ENCODE measurements at places on chromosomes 13 and 19.
A peak's percentile ranks its signal among the peaks of the same experiment; 100 is the strongest.

- no peak for DNase-seq
Measured at GRCh38 chr19:29680447-29680846, 15.2 kb downstream of the PLEKHF1 start.

DNA sequence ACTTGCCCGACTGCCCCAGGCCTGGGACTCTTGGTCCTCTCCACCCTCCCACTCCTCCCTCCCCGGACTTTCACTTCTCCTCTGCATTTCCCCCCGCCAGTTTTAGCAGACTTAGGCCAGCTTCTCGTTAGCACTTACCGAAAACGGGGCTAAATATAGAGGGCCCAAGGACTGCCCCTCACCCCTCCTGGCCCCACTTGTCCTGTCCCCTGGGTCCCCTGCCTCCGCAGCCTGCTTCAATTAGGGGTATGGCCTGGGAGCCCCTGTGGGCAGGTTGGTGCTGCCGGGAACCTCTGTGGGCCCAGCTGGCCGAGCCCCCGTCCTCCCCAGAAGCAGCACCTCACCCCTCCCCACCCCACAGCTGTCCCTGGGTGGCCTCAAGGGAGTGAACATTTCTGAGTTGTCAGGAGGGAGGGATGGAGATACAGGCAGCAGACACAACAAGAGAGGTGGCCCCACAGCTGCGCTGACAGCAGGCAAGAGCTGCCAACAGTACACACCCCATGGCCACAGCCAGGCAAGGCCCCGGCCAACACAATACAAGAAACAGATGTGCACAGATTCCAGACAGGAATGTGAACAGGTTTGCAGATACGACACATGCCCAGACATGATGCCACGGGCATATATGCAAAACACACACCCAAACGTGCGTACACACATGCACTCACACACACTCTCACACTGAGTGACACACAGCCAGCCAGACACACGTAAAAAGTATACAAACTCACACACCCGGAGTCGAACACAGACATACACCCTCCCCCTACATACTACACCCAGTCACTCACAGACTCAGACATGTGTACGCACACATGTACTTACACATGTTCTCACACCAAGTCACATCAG lies 2.6 kb downstream of the POU2F2 start:
- no peak for DNase-seq

DNA sequence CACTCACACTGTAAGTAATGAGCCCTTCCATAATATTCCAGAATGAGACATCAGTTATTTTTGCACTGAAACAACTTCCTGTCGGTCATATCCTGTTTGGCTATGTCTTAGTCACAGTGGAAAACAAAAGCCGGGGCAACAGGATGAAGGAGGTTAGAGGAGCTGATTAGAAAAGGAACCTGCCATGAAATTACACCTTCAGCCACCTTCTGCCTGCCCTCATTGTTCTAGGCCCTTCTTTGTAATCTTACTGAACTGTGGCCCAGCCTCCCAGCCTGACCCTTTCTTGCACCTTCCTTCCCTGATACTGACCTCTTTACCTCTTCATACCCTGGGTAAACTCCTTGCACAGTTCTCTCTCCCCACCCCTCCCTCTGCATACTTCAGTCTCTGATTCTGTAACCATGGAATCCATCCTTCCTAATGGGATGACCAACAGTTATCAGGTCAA lies 67.3 kb downstream of the DOCK9 start:
- DNase-seq, result no peak

- no peak for DNase-seq
Measured at GRCh38 chr13:27353166-27353583, 71.2 kb upstream of the GTF3A start.

GRCh38 chr19:46124638-46125115 lies at the start of gene IGFL3:
TSS of gene IGFL3 (minus strand) at chr19:46124688. CDS start at chr19:46124649, 39 bp downstream.
- DNase-seq, result no peak

- no peak for DNase-seq
Measured at GRCh38 chr19:3479177-3479833, 1.0 kb downstream of the SMIM24 start.

DNA sequence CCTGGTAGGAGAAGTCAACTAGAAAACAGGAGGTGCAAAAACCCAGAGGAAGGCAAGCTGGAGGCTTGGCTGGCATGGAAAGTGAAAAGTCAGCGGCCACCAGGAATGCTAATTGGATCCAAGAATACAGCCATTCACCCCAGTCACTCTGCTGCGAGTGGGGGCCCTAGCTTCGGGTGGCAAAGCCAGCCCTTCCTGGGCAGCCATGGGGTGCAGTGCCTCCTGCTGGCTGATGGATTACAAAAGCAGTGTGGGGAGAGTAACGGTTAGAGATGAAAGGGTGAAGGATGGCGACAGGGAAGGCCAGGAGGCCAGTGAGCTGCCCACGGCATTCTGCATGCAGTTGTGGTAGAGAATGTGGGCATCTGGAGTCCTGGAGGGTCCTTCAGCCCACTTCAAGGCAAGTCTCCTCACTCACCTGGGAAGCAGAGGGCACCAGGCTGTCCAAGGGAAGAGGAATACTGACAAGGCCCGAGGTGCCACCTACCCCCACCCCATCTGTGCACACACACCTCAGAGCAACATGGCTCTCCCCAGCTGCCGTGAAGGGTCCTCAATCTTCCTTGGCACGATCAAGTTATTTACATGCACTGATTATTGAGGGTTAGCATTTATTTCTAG lies 20.3 kb upstream of the EPHX3 start:
- DNase-seq, result no peak

DNA sequence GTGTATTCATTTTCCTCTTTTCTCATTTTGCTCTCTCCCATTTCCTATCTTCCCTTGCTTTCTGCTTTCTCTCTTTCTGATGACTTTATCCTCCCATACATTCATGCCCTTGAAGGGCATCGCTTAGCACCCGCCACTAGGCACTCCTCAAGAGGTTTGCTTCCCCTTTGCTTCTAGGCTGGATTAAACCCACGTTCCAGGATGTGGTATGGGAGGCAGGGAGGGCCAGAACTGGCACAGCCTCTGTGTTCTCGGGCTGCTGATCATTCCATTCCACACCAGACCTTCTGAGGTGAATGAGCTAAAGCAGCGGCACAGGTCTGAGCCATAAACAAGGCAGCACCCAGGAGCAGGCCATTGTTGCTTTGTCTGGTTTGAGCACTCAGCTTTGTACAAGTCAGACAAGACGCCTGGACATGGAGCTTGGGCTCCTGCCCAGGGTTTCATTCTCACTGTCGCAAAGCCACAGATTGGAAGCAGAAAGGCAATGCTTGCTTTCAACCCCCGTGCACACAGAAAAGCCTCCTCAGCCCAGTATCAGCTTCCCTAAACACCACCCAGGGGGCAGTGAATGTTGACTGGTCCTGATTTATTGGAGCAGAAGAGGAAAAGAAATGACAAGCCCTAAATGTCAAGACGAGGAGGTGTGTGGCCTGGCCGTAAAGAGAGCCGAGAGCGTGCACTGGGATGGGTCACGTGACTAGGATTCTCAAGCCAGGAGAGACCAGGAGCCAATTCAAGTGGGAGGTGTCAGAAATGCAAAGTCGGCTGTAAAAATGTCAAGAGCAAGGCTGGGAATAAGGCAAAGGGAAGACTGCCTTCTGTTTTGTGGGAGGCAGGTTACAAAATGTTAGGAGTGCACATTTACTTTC lies 218.0 kb upstream of the SERP2 start:
- peak; percentile 82 for DNase-seq

DNA sequence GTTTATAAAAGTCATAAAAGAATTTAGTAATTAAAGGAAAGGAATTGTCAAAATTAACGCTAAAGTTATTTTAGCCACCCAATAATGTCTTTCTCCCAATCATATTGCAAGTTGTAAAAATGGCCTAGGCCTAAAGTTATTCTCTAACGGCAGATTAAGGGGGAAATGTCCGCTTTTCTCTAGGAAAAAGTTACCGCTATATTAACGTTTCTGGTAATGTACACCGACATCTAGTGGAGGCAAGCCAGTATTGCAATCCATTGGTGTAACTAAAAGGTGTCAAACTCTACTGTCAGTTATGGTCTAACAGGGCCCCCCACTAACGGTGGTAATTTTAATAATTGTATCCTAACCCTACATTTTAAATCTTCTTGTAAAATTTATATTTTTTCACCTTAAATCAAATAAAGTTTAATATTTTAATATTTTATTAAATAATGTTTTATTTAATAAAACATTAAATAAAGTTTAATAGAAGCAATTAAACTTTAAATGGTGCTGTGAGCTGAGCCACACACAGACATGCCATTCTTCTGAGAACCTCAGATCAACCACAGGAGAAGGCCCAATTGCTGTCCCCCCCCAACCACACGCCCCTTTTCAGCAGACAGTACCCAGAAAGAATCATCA lies 35.9 kb upstream of the ZSCAN5A start:
- DNase-seq, result peak; percentile 55

DNA sequence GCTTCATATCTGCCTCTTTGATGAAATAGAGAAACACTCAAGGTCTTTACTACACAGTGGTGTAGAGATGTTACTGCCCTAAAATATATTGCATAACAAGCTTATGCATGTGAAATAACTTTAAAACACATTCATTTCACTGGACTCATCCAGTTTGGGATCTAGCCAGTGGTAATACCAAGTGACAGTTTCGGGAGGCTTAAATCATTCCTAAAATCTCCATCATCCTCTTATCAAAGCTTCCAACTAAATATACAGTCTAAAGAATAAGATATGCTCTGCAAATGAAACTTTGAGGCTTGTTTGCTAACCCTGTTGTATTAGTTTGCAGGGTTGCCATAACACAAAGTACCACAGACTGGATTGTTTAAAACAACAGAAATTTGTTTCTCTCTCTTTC lies 52.8 kb downstream of the THSD1 start:
- no peak for DNase-seq

- DNase-seq, result no peak
Measured at GRCh38 chr13:48112896-48113755, 18.2 kb upstream of the MED4 start.

GRCh38 chr19:50835103-50835784 lies 1.9 kb upstream of the KLK15 start:
- peak; percentile 28 for DNase-seq

GRCh38 chr13:98707281-98707999 lies 45.0 kb downstream of the SLC15A1 start:
- no peak for DNase-seq

- DNase-seq, result no peak
Measured at GRCh38 chr19:18856385-18857126, 24.8 kb downstream of the UPF1 start.

DNA sequence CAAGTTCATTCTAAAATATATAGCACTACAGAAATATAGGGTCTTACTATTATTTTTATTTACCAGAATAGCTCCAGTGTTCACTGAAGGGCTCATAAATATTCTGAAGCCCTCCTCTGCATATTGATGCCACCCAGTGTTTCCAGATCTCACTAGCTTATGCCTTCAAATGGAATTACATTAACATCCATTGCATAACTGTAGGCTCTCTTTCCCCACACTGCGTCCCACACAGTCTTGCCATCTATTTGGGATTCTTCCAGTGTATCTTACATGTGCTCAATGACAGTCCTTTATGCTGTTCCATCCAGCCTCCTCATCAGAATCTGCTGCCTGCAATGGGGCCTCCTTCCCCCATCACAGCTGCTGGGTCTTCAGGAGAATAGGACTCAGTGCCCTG lies 137.2 kb downstream of the CYSLTR2 start:
- DNase-seq, result no peak

- DNase-seq, result no peak
Measured at GRCh38 chr13:31965361-31966066, 66.1 kb upstream of the FRY start.

DNA sequence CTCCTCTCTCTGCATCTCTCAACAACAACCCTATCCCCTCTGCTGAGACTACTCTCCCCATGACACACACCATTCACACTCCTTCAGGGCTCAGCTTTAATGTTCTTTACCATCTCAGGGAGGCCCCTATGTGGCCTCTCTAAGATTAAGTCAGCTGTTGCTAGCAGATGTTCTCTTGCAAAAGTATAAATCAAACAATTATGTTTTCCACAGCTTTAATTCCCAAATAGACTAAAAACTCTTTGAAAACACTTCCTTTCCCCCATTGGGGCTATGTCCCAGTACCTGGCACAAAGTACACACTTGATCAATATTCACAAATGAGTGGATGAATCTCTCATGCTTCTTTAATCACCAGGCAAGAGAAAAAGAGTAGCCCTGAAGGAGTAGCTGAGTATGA lies 5.1 kb downstream of the PEG3 start:
- no peak for DNase-seq

- DNase-seq, result no peak
Measured at GRCh38 chr13:49676581-49677298, 14.5 kb downstream of the EBPL start.

- DNase-seq, result peak; percentile 39
Measured at GRCh38 chr19:1855040-1855827, 7.0 kb upstream of the REXO1 start.

DNA sequence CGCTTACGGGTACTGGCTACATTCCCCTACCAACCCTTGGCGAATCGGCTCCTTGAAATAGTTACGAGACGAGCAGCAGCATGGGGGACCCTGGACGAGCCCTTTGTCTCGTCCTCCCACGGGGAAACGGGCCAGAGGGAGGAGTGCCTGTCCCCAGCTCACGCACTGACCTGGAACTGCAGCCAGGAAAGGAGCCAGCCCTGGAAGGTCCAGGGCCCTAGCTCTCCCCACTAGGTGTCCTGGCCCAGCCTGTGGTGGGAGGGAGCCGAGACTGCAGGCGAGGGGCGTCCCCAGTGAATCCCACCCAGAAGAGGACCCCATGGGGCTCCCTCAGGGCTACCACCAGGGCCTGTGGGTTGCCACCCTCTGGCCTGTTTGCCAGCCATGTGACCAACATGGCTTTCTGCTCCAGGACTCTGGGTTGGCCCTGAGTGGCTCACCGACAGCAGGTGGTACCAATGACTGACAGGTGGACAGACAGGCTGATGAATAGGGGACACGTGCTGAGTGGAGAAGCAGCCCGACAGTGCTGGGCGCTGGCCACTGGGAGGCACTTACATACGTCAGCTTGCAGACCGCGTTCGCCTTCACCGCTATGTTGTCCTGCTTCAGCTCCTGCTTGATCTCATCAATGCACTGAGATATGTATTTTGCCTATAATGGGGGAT lies 13.2 kb downstream of the AP3D1 start:
- no peak for DNase-seq

- no peak for DNase-seq
Measured at GRCh38 chr19:40735013-40735771, 15.1 kb downstream of the ACTMAP start.

- DNase-seq, result no peak
Measured at GRCh38 chr19:1254530-1255185, 6.3 kb downstream of the MIDN start.

- DNase-seq, result no peak
Measured at GRCh38 chr19:9126900-9127405, at the start of gene OR7G3. TSS of gene OR7G3 (minus strand) at chr19:9126950. CDS start at chr19:9126950, 0 bp downstream.

- DNase-seq, result no peak
Measured at GRCh38 chr19:28500982-28501630, 711.8 kb downstream of the UQCRFS1 start.

- DNase-seq, result no peak
Measured at GRCh38 chr19:39203372-39204341, at the start of gene SYCN. TSS of gene SYCN (minus strand) at chr19:39204263. CDS start at chr19:39204254, 9 bp downstream.

DNA sequence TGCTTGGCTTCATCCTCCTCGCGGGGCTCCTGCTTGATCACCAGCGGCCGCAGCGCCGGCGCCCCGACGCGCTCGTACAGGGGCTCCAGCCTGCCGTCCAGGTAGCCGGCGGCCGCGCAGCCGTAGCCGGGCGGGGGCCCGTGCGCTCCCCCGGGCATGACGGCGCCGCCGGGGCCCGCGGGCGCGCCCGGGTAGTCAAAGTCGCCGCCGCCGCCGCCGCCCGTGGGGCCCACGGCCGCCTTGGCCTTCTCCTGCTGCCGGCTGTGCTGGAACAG lies 497 bp downstream of the CEBPA start:
- DNase-seq, result no peak
